ENCODE measurements at places on chromosomes 2 and 18.

DNA sequence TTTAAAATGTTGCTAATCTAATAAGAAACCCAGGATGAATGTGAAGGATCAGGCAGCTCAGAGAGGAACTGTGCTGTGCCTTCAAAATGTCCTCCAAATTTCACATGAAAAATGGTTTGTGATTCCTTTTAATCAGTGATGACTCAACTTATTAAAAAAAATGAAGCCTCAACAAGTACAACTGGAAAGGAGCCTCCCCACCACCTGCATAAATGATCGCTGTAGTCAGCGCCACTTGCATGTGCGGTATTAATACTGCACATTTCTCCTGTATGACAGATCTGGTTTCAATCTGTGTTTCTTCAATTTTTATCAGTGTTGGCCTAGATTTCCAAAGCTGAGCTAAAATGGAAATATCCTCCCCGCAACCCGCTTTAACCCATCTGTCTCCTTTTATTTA, 115.0 kb upstream of the TMEM200C start:
- DNase-seq: peak; percentile 20

DNA sequence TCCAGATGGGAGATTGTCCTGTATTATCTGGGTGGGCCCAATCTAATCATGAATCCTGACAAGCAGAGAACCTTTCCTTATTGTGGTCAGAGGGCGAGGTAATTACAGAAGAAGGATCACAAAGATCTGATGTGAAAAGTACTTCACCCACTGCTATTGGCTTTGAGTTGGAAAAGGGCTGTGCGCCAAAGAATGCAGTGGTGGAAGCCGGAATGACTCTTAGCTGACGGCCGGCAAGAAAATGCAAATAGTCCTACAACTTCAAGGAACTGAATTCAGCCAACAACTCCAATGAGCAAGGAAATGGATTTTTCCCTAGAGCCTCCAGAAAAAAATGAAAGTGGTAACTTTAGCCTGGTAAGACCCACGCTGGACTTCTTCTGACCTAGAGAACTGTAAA, 67.3 kb downstream of the CTNNA2 start:
- DNase-seq: no peak

DNA sequence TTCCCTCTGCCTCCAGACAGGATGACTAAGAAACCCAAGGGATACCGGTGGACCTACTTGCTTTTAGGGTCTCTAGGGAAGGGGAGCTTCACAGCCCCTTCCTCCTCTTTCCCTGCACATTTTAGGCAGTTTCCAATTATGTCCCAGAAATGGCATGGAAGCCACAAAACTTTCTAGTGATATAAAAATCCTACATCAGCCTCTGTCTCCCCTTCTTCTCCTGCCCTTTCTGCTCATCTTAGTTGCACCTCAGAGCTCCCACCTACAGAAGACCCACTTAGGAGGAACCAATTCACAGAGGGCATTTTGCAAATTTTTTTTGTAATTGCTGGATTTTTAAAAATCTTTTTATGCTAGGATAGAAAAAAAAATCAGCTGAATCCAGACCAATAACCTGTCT, 263.1 kb downstream of the TNS1 start:
- DNase-seq: no peak

GRCh38 chr2:64400733-64401528, 53.0 kb upstream of the LGALSL start:
- DNase-seq: no peak

GRCh38 chr2:204129591-204130294, 193.2 kb downstream of the ICOS start:
- no peak for DNase-seq
